ENCODE measurements at places on chromosomes 5 and 9.

DNA sequence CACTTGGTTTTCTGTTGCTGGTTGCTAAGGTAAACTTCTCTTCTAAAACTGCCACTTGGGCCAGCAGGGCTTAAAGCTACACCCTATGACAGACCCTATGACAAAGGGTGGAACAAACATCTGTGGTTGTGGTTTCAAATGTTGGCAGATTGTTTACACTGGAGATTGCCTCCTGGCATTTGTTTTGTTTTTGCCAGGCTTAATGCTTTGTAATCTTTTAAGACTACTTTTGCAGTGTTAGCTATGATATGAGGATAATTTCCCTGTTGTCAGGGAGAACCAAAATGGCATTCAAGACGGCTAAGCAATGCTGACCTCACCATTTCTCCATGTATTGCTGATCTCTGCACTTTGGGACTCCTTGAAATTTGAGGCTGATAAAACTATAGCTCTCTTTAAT, 50.3 kb downstream of the MAMDC2 start:
- no peak for DNase-seq

DNA sequence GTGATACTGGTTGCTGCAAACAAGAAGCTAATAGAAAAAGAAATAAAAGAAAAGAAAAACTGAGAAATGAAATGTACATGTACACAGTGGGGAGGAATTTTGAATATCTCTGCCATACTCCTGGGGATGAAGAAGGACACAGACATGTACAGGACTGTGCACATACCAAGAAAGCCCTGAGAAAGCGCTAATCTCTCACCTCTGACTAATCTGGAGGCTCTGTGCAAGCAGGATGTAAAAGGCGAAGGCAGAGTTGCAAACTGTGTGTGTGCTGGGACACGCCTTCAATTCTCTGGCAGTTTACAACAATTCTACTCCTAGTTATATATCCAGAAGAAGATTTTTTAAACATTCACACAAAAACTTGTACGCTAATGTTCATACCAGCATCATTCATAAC, 211.4 kb downstream of the KIAA0825 start:
- no peak for DNase-seq

GRCh38 chr5:83802686-83803085, 82.0 kb upstream of the HAPLN1 start:
- no peak for DNase-seq

DNA sequence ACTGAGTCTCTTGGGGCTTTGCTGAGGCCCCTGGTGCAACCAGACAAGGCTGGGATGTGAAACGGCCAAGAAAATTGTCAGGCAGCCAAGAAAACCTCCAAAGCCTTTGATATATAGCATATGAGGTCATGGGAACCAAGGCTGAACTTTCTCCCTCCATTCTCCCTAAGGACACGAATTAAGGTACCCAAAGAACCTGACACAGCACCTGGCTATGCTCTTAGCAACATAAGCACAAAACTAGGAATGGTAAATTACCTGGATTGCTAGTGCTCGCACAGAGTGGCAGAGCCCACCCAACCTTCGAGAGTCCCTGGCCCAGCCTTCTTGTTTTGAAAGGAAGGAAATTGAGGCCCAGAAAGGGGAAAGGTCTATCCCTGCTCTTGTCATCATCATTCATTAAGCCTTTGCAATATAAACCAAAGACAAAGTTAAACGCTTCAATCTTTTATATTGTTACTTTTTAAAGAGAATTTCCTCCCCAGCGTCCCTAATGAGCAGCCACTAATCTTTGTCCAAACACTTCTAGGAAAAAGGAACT, 220.0 kb upstream of the NR4A3 start:
- DNase-seq, result no peak

GRCh38 chr5:7686794-7687193, 164.1 kb downstream of the CFAP90 start:
- no peak for DNase-seq

DNA sequence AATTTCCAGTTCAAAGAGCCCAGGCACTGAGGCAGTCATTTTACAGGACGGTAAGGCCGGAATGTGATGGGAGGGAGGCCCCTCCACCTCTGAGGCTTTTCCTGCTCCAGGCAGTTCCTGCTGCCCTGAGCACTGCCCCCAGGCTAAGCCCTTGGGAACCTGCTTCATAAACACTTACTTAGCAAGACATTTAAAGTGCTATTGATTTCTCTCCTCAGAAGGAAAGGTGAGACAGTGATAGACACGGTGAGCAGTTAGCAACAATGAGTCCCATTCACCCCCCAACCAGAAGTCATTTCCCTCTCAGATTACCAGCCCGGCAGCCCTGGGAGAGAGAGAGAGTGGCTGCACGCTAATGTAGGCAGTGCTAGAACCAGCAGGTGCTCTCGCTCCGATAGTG, 462.5 kb downstream of the SPOCK1 start:
- DNase-seq, result no peak

GRCh38 chr5:111063709-111064322, 7.7 kb upstream of the TSLP start:
- DNase-seq, result peak; percentile 36

- no peak for DNase-seq
Measured at GRCh38 chr5:133996683-133997252, 8.0 kb downstream of the VDAC1 start.

DNA sequence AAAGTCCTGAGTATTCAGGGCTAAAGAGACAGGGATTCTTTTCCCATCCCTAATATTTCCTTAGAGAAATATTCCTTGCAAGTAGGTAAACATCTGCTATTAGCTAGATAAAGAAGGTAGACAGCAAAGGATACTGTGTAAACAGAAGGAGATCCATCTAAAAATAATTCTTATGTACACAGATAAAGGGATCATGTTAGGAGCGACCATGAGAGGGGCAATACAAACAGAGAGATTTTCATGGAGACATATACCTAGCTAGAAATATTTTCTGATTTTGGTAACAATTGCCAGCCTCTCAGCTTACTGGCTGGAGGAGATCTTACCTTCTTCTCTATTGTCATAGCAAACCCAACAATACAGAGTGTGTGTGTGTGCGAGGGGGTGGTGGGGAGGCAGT, 184.6 kb upstream of the DMAC1 start:
- no peak for DNase-seq

DNA sequence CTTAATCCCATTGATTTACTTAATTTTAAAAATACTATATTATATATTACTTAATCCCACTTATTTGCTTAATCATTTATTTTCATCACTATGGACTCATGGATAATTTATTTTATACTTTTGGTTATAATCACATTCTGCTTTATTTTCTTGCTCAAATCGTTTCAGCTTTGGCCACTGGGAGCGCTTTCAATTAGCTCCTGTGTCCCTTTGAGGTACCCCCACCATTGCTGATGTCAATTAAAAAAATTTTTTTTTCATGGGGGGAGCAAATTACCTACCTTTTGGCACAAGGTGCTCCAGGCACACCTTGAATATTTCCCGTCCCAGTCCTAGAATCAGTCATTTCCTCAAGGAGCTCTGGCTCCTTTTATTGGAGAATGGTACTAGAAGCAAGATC, 1.4 kb upstream of the TRIO start:
- no peak for DNase-seq

GRCh38 chr9:110707419-110707818, 38.8 kb downstream of the MUSK start:
- DNase-seq, result no peak

DNA sequence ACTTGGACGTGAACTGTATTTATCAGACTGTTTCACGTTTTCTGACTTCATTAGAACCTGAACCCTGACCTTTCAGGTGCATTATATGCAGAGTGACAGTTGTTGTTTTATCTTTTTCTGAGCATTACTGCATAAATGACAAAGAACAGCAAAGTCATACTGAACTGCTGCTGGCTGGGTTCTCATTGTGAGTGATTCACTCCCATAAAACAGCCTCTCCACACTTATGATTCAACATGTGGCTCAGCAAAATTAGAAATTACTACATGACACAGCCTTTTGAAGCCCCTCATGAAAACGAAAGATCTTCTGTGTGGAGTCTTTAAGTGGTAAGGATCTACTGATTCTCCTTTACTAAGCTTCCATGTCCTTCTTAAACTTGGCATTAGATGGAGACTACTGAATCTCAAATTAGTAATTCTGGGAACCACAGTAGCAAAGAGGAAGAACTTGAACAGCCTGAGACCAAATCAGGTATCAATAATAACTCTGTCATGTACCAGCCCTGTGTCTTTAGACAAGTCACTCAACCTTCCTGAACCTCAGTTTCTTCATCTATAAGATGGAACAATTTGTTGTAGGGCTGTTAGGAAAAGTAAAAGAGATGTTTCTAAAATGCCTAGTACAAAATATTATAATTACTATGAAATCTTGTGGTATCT, 172.3 kb upstream of the GNA14 start:
- DNase-seq, result peak; percentile 67

GRCh38 chr9:111038331-111039230, at the start of gene LPAR1:
TSS of gene LPAR1 (minus strand) at chr9:111038470. CDS start at chr9:110972117, 66,353 bp downstream.
- DNase-seq, result no peak

DNA sequence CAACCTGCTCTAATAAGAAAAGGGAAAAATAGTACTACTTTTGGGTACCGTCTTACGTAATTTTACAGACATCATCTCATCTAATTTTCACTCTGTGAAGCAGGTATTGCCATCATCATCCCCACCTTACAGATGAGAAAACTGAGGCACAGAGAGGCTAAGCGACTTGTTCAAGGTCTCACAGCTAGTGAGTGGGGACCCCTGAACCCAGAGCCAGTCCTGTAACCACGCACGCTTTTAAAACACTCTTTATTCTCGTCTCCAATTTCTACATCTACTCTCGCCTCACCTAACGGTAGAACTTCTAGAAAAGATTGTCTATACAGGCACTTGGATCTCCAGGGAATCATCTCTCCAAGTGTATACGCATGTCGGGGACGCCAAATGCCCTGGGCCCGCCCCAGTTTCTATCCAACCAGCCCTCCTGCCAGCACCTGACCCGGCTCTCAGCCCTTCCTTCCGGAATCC, 1.5 kb upstream of the TRAF1 start:
- DNase-seq, result no peak

GRCh38 chr9:86563350-86563749, 209.1 kb upstream of the TUT7 start:
- no peak for DNase-seq

DNA sequence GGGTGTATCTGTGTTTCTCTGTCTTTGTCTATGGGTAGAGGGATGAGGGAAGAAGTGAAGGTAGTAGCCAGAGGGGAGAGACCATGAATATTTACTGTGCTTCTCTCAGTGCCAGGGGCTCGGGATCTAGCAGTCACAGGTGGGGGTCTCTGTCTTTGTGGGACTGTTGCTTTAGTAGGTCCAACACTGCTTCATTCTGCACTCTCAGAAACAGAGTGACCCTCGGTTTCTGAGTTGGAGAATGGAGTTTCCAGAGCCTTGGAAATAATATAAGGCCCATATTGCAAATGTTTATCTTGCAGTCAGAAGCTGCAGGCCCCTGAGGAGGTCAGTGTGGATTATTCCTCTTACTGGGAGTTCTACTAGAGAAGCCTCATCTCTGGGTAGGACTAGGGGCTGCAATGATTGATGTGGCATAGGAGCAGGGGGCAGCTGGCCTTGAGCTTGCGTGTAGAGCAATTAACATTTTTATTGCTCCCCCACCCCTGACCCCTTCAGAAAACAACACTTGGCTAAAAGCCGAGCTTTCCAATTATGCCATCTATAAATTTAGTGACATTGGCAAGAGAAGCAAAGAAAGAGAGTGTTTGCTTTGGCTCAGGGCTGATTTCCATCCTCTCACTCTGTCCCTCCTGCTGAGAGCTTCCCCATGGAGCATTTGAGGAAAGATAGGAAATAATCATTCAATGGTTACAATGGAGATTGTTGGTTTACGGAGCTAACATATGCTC, 55.0 kb upstream of the TRPC7 start:
- DNase-seq, result no peak

DNA sequence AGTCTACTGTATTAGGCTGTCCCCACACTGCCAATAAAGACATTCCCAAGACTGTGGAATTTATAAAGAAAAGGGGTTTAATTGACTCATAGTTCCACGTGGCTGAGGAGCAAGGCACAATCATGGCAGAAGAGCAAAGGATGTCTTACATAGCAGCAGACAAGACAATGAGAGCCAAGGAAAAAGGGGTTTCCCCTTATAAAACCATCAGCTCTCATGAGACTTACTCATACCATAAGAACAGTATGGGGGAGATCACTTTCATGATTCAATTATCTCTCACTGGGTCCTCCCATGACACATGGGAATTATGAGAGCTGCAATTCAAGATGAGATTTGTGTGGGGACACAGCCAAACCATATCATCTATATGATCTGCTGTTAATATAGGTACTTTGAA, 14.8 kb upstream of the FSTL4 start:
- DNase-seq, result no peak

DNA sequence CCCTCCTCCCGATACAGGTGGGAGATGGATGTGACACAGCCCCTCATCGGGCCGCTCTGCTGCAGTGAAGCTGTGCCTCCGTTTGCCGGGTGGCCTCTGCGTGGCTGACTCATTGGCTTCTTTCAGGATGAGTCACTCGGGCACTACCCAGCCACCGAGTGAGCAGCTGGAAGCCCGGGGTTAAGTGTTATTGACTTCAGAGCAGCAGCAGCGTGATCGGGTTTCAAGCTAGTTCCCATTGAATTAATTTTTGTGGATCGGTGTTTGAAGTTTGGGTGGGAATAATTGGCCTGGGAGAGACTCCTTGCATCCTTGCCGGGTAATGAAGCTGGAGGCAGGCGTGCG, 266.4 kb upstream of the IRX4 start:
- no peak for DNase-seq

DNA sequence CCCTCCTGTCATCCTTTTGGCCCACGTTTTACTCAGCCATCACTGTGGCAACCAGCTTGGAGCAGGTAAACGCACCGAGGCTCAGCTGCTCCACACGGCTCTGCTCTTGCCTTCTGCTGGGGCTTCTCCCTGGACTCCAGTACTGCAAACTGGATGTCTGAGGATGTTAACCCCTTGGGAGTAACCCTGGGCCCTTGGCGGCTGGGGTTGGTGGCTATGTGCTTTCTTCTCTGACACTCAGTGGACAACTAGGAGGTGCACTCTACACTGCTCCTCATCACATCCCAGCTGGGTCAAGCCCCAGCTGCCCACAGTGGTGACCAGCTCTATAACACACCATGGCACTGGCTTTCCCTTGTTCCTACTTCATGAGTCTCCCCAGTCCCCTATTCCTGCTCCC, 12.2 kb upstream of the CYSTM1 start:
- no peak for DNase-seq

DNA sequence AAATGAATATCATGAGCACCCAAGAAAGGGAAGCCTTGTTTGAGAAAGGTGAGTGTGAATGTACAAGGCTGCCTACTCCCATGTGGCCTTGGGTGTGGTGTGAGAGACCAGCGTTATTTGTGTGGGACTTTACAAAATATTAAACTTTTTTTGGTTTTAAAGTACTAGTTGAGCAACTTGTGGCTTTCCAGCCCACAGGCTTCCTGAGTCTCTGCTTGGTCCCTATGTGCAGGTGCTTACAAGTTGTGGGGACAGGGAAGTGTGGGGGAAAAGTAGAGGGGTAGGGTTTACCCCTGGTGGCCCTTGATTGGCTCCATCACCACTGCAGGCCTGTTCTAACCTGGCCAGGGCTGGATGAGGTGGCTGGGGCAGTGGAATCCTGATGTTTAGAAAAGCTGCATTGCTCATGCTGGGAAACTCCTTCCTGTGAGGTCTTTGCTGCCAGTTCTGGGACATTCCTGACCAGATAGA, 19.7 kb downstream of the PTTG1 start:
- no peak for DNase-seq

- no peak for DNase-seq
Measured at GRCh38 chr5:44697025-44697424, 111.7 kb upstream of the MRPS30 start.

GRCh38 chr9:73073337-73074175, 78.1 kb upstream of the ANXA1 start:
- DNase-seq, result no peak

Measured in A549 (cell line).